SW 1271 (cell line): ENCODE measurements at places on chromosomes 3 and 15.

DNA sequence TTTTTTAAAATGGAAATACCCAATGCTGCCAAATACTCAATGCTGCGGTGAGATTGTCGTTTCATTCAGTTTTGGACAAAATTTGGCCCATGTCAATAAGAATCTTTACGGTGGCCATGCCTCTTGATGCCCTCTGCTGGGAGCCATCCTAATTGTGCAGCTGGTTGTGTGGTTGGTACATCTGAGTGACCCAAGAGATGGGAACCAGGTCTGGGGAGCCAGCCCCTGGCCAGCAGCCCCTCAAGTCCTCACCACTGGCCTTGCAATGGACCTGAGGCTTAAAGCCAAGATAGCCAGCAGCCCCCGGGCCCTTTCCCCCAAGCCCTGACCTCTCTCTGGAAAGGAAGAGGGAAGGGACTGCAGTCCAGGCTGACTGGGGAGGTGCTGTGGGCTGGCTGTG, 36.4 kb upstream of the ESYT3 start:
- DNase-seq = no peak

DNA sequence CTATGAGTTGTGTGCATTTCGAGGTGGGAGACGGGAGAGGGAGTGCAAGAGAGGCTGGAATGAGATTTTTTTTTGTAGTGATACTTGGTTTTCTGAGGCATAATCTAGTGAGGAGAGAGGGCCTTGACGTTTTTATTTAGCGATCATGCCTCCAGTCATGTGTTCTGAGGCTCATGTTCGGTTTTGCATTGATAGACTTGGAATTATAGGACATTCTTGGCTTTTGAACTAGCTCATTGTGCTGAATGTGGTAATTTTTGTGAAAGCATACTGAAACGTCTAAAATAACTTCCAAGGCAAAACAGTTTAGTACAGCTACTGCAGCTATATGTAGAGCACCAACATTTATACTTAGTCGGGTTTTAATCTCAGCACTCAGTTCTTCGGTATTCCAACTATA, 408.1 kb downstream of the CNTN4 start:
- DNase-seq = no peak

- DNase-seq = no peak
These were observed 97.9 kb downstream of the ADCY5 start for GRCh38 chr3:123350971-123351370.

DNA sequence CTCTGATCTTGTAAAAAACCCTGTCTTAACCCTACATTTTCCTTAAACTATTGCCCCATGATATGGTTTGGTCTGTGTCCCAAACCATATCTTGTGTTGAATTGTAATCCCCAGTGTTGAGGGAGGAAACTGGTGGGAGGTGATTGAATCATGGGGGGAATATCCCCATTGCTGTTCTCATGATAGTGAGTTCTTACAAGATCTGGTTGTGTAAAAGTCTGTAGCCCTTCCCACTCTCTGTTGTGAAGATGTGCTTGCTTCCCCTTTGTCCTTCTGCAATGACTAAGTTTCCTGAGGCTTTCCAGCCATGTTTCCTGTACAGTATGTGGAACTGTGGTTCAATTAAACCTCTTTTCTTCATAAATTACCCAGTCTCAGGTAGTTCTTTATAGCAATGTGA, 881.4 kb downstream of the DIPK2A start:
- no peak for DNase-seq

DNA sequence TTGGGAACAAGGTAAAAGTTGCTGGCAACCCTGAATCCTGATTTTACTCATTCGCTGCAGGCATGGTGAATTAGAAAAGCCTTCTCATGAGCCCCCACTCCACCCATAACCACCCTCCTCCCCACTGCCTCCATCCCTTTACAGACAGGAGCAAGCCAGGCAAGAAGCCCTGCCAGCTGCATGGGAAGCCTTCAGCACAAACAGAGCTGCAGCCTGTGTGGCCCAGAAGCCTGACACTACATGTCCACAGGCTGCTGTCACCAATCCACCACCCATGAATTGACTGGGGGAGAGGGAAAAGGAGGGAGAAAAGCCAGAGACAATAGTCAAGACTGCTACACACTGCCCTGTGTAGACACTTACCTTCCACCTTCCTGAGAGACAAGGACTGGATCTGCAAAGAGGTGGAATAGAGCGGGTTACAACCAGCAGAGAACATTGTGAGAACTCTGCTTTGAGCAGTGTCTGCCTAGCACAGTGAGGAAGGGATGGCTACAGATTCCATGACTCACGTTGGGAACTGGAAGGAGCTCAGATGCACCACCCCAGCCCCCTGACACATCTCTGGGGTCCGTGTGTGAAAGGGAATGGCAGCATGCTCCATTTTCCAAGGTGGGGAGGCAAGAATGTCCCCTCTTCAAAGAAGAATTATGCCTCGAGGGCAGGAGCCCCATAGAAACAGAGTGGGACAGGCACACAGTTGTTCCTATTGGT, 33.9 kb downstream of the DZIP1L start:
- DNase-seq = no peak

DNA sequence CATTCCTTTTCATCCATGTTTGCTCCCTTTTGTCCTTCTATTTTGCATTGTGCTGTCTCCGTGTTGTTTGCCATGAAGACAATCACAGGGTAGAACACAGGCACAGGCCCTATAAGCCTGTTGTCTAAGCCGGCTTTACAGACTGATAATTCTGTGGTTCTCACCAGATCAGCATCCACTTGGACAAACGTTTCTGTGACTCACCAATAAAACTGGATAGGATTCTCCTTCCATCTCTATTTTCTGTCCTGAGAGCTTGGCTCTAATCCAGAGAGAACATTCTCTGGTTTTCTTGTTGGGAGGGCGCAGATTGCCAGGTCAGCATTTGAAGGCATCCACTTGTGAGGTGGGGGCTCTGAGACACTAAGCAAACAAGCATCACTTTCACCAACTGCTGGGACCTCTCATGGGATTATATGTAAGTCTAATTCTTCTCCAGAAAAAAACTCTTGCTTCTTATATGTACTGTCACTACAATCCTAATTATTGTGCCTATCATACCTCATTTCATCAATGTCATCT, 101.6 kb downstream of the ERC2 start:
- no peak for DNase-seq

DNA sequence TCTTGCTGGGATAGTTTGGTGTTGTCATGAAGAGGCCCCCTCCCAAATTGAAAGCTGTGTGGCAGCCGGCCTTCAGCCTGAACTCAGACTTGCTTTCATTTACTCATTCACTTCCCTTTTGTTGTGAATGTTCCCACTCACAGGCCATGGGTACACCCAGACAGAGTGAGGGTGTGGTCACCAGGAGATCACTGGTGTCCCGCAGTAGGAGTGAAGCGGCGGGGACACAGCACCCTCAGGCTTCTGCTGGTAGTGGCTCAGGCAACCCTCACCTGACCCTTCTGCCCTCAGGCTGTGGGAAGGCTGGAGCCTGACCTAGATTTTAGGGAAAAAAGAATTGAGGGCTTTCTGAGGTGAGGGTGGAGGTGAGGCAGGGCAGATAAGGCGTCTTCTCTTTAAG, 244.4 kb downstream of the SOX2 start:
- no peak for DNase-seq

- no peak for DNase-seq
These were observed 41.7 kb downstream of the DAPK2 start for GRCh38 chr15:64004587-64004986.

DNA sequence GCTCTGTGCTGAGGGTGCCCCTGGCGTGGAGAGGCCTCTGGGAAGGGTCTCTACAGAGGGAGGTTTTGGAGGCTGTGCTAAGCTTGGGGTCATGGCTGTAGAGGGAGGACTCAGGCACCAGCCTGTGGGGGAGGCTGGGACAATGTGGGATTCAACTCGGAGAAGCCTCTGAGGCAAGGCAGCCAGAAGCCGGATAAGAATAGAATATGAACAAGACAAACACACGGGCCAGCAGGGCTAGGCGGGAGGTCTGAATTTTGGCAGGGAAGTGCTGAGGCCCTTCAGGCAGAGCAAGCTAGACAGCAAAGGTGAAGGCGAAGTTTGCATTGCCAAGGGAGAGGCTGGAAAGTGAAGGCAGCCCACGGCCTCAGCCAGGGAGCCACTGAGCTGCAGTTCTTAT, 612.1 kb upstream of the NR2F2 start:
- no peak for DNase-seq

DNA sequence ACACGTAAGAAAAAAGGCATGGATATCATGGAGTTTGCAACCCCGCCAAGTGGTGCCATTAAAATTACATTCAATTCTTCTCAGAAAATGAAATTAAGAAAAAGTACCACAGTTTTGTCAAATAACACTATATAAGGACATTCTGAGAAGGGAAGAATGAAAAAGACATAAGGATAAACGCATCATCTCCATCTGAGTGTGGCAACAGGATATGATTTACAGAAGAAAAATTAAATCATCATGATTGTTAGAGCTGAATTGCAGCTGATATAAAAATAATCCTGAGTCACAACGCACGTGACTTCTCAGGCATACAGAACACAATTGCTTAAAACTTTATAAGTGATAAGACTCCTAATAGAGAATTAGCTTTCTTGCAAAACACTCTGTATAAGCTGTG, 133.8 kb downstream of the GREM1 start:
- no peak for DNase-seq

DNA sequence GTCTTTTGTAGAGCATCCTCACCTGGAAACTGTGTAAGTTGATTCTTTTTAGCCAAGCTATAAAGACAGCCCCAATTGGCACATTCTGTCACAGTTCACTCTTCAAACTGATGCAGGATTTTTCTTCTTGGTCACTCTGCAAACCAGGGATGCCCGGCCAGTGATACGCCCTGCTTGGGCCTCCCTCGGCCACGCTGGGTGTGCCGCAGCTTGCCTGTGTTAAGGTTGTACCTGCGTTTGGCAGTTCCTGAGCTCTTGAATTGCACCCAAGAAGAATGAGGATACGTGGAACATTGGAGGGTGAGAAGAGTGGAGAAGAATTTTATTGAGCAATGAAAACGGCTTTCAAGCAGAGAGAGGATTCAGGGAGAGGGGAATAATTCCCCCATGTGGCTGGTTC, 49.9 kb downstream of the PSMD6 start:
- DNase-seq = no peak

DNA sequence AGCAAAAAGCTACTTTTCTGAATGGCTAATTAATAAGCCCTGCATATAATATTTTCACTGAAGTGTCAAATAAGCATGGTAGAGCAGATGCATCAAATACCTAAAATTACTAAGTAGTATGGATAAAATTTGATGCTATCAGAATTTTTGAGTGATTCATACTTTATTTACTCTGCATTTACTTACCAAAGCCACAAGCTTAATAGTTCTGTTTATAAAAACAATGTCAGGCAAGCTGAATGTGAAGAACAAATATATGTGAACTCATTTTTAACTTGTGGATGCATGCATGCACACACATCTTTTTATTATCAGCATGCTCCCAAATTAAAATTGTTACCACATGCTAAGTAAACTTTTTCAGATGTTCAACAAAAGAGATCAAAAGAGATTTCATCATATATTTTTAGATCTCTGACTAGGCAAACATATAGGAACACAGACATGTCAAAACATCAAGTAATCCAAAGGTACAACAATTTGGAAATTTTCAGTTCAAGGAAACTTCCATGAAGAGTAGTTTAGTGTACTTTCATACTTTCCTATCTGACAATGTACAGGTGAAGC, 969.4 kb downstream of the ROBO1 start:
- DNase-seq = no peak

DNA sequence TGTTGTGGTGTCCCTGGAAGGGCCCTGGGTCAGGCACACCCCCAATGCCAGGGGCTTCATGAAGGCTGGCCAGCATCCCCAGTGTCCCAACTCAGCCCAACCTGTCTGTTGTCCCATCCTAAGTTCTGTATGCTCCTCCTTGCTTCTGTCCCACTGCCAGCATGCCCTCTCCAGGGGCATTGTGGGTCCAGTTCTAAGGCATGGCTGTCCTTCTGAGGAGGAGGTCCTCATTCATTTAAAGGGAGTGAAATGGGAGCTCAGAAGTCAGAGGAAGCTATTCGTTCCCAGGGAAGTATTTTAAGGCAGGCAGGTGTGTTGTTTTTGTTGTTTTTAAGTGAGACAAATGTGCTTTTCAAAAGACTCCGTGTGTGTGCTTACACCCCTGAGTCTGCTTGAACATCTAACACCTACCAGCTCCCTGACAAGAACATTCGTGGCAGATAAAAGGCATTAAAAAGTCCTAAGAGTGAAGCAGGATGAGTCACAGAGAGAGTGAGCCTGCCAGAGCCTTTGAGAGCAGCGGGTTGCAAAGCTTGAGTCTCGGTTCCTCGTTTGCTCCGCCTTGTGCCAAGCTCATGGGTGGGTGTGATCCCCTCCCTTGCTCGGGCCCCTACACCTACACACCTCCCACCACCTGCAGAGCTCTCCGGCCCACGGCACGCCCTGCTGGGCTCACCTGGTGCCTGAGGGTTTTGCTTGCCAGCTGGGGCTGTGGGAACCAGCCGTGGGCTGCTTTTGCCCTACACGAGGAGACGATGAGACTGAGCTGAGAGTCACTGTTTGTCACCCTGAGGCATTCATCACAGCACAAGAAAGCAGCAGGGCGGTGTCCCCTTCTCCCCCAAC, 183.4 kb upstream of the TOPAZ1 start:
- no peak for DNase-seq

GRCh38 chr3:150759319-150759718, 3.6 kb downstream of the SIAH2 start:
- no peak for DNase-seq

- DNase-seq = no peak
These were observed 15.4 kb downstream of the PTX3 start for GRCh38 chr3:157452097-157452496.

DNA sequence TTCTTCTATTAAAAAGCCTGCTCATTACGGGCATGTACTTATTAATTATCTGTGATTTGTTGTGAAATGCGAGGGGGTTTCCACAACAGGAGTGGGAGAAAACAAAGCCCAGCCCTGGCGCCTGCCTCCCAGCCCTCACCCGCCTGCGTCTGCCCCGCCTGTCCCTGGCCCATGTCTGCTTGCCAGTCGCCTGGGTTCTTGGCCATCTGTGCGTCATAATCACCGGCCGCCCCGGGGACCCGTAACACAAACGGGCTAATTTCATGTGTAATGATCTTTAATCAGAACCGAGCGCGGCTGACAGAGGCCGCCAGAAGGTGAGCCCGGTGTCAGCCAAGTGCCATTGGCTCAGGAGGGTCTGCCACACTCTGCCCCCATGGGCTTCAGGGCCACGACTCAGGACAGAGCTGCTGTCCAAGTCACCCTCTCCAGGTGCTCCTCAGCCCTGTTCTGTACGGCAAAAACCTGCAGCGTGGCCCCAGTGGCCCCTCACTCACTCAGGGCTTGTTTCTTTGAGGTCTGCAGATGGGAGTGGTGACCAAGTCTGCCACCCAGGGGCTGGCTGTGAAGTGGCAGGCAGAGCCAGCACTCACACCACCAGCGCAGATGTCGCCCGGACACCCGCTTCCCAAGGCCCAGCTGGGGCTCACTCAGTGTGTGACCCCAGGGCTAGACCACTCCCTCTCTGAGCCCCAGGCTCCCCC, 28.8 kb upstream of the TMEM115 start:
- no peak for DNase-seq

GRCh38 chr15:83654379-83655236, 685 bp downstream of the ADAMTSL3 start:
- no peak for DNase-seq
